ENCODE measurements at places on chromosomes 4 and X.

- DNase-seq: no peak
These were observed 1.9 kb downstream of the CHRNA9 start for GRCh38 chr4:40337051-40337450.

DNA sequence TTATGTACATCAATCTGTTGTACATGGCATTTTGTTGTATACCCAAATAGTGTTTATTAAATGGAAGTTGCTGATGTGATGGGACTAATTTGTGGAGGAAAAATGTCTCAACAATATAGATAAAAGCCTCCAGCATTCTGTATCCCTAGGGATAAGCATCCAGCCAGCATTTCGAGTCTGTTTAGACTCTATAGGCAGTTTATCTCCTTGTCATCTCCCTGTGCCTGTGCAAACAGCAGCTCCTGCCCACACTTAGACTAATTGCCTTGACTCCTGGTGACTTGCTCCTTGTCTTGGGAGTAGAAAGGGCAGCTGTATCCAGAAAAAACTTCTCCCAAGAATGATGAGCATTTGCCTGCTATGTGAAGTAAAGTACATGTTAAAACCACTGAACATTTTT, 83.8 kb downstream of the DOCK11 start:
- DNase-seq: no peak

GRCh38 chr4:20422398-20422797, 170.7 kb downstream of the SLIT2 start:
- DNase-seq: no peak

DNA sequence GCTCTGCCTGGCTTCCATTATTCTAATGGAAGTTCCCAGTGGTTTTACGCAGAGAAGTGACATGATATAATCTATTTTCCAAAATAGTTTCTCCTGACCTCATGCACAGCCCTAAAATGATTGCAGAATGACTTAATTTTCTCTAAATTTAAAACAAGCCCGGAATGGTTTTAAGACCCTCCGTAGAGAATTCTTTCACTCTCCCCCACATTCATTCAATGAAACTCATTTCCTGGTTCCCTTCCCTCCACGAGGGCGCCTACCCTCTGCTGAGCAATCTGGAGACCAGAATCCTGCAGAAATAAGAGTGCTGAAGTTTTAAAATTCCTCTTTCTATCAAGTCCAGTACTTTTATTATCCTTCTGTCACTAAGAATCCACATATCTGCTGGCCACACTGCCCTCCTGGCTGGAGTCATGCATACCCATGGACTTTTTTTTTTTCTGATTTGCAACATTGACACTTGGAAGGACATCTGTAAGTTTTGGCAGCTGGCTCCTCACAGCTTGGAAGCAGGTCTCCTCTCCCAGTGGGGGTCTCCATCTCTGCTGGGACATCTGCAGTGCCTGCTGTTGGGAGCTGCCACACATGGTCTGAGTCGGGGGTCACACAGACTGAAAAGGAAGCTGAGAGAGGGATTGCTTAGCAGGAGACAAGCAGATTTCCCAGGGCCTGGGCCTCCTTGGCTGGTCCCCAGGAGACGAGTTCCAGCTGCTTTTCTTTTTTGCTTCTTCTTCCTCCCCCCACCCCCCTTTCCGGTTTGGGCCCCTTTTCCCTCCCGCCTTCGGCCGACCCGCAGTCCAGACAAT, 86.1 kb downstream of the SOWAHB start:
- DNase-seq: peak; percentile 82

DNA sequence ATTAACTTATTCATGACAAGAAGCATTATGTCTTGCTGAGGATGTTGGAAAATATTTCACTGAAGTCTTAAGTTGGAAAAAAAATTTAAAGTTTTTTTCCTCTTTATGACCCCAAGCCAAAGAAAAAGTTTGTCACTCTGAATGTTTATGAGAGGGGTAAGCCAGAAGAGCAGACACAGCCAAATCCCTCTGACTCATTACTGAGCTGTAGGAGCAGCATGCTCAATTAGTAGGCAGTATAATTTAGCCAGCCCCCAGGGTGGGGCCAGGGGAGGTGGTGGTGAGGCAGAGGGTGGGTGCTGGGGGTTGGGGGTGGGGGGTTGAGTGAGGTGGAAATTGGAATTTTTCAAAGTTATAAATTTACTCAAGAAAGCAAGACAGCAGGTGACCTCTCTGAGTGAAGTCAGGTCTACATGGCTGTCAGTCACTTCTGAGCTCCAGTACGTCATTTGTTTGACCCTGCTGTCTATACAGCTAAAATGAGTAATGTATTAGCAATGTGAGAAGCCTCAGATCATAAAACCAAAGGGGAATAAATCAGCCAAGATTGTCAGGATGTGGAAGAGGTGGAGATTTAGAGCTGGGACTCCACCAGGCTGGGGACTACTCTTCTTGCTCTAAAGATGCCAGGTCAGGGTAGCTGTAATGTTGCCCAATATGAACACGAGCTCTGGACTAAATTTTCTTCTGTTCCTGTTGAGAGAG, 98.8 kb upstream of the NDP start:
- no peak for DNase-seq

- DNase-seq: no peak
These were observed 3.1 kb downstream of the PHEX start for GRCh38 chrX:22035236-22035635.

- no peak for DNase-seq
These were observed 31.1 kb downstream of the PRRG1 start for GRCh38 chrX:37380256-37380655.

GRCh38 chr4:179328627-179329026, 1886.4 kb upstream of the AGA start:
- no peak for DNase-seq
